ENCODE measurements at places on chromosomes 12 and 14.

GRCh38 chr14:46574978-46575375 lies 76.6 kb downstream of the RPL10L start:
- ATAC-seq: no peak

- no peak for ATAC-seq
These were observed 99.4 kb upstream of the DIO3 start for GRCh38 chr14:101461891-101462290.

DNA sequence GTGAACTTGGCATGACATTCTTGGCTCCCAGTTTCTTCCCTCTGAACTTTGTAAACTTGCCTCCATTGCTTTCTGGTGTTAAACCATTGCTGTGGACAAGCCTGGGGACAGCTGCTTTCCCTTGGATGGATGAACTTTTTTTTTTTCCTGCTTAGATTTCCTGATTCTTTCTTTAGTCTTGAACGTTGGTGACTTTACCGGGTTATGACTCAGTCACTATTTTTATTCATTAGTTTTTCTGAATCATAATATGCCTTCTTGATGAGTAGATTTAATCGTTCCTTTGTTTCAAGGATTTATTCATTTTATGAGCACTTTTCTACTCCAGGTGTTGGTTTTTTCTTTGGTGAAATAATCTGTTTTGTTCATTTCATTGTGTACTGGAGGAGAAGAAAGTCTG lies 155.0 kb upstream of the RTL1 start:
- ATAC-seq: no peak

DNA sequence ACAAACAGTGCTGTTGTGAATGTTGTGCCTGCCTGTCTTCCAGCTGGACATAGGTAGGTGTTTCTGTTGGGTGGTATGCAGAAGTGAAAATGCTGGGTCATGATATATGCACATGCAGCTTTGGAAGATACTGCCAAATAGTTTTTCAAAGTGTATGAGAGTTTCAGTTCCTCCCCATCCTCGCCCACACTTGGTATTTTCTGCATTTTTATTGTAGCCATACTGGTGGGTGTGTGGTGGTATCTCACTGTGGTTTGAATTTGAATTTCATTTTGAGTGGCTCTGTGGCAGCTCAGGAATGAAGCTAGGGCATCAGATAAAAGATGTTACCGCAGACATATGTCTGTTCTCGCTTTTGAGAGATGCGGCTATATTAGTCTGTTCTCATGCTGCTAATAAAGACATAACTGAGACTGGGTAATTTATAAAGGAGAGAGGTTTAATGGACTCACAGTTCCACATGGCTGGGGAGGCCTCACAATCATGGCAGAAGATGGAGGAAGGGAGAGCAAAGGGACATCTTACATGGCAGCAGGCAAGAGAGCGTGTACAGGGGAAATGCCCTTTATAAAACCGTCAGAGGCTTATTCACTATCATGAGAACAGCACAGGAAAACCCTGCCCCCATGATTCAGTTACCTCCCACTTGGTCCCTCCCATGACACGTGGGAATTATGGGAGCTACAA lies 183.1 kb downstream of the CAND1 start:
- ATAC-seq: no peak

GRCh38 chr12:12217018-12217359 lies 49.9 kb downstream of the LRP6 start:
- ATAC-seq: no peak

DNA sequence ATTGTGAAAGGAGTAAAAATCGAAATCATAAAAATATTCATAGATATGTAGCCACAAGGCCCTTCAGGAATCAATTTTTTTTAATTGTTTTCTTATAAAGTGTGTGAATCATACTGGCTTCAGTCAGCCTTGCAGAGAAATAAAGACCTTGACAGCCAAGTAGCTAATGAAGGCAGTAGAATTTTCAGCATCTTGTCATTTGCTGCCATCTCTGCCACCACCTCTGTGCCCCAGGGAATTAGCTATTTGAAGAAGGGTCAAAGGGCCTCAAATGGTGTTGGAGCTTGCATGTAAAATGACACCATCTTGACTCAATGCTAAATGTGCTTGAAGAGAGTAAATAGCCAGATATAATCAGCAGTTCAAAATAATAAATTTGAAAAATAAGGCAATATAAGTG lies 359.4 kb upstream of the DCN start:
- ATAC-seq: no peak

DNA sequence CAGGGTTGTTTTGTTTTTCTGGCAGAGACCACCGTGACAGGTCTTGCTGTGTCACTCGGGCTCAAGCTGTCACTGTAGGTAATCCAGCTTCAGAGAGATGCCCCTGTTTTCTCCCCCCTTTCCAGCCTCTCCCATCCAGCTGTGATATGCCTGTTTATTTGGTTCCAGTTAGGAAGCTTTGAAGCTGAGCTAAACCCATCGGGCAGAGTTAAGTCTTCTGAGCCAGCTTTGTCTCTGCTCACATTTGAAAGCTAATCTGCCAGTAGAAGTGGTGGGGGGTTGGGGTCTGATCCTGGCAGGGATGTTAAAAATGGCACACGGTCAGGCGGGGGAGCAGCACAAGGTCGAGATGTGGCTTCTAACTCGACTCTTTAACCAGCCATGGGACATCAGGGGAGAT lies 130.0 kb downstream of the TSPAN9 start:
- no peak for ATAC-seq

GRCh38 chr14:104224506-104225277 lies 86.3 kb downstream of the KIF26A start:
- peak; percentile 53 for ATAC-seq

DNA sequence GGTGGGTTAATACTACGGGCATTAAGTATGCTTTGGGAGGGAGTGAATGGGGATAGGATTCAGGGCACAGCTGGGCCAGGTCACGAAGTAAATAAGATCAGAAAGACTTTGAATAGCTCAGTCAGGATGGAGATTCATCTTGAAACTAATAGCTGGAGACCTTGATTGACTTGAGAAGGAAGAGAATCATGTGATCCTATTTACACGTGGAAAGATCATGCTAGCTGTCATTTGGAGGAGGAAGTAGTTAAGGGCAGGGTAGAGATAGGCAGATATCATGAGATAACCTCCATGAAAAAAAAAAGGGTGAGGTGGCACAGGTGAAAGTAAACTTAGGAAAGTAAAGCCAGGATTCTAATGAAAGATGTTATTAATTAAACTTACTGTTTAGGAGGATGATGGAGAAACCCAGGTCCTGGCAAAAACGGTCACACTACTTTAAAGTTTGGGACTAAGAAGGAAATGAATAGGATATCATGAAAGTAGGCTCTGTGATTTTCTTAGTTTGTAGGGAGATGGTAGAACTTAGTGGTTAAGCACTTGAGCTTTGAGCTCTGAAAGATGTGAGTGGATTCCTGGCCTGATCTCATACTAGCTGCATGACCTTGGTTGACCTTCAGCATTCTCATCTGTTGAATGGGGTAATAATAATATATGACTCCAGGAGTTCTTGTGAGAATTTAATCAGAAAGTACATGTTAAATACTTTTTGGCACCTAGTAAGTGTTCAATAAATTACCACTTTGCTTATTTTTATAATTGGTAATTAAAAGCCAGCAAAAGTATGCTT lies 439.0 kb downstream of the NRXN3 start:
- ATAC-seq: no peak

GRCh38 chr14:93155667-93156066 lies 29.0 kb downstream of the MOAP1 start:
- ATAC-seq: no peak

DNA sequence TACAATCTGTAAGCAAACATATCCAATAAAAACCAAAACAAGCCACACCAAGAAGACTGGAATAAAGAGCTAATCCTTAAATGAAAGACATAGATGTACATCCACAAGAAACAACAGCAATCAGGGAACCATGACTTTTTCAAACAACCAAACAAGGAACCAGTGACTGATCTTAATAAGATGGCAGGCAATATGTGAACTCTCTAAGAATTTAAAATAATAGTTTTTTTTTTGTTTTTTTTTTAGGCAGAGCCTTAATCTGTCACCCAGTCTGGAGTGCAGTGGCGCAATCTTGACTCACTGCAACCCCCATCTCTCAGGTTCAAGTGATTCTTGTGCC lies 52.9 kb upstream of the CAPRIN2 start:
- ATAC-seq: no peak

DNA sequence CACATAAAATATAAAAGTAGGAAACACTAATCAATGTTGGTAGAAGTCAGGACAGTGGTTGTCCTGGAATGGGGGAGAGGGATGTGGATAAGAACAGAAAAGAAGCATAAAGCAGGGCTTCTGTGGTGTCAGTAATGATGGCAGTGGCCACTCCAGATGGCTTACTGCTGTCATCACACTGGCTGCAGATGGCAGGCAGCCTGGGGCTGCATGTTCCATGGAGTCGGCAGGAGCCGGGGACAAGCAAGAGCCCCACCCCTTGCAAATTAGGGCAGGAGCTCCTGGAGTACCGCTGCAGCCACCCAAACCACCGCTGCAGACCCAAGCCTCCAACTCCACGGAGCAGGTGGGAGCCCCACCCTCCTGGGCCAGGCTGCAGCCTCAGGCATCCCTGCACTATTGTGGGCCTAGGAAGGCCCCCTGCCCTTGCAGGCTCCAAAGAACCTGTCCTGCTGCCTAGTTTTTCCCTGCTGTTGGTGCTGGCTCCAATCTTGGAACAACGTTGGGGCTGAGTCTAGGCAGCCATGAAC lies 28.8 kb upstream of the SLC5A8 start:
- ATAC-seq: no peak
